ENCODE measurements at places on chromosomes 2 and 18. TPM values are rescaled to one million over a fixed set of nuclear protein-coding genes. Genes with fewer than 3 reads are reported as not detected.

DNA sequence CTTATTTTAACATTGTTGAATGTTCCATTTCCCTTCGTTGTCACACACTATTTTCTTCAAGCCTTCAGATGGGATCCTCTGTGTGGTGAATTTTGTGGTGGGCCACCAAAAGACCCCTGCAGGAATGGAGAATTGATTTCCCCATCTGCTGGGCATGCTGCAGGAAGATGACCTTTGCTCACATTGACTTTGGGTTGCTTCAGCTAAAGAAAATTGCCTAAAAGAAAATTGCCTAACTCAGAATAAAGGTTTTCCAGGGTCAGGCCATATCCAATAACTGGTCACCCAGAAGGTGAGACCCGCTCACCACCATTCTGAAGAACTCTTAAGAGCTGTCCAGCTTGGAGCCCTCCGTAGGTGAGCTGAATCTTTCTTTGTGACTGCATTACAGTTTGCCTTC, 192.5 kb downstream of the CDH7 start:
- DNase-seq = no peak

- no peak for DNase-seq
Measured at GRCh38 chr2:157989227-157989626, 112.4 kb upstream of the UPP2 start.

DNA sequence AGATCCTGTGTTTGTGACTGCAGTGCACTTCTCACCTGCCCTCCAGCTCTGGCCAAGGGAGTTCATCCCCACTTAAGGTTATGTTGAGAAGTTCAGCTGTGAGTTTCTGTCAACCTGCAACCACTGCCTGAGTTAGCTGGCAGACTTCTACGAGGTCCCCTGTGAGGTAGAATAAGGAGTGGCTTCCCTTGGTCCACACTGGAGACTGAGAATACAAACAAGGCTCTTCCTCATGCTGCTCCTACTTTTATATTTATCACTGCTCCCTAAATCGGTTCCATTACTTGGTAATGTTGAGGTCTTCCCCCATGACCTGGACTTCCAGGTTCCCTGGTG, 353.2 kb upstream of the CWC22 start:
- no peak for DNase-seq

Gene LRRC30
- total RNA-seq = not detected

Gene COL4A4
- 0.11 TPM for total RNA-seq

- DNase-seq = no peak
Measured at GRCh38 chr2:6139916-6140315, 447.7 kb downstream of the SOX11 start.

GRCh38 chr2:178229927-178230326, 35.6 kb downstream of the OSBPL6 start:
- DNase-seq = no peak

DNA sequence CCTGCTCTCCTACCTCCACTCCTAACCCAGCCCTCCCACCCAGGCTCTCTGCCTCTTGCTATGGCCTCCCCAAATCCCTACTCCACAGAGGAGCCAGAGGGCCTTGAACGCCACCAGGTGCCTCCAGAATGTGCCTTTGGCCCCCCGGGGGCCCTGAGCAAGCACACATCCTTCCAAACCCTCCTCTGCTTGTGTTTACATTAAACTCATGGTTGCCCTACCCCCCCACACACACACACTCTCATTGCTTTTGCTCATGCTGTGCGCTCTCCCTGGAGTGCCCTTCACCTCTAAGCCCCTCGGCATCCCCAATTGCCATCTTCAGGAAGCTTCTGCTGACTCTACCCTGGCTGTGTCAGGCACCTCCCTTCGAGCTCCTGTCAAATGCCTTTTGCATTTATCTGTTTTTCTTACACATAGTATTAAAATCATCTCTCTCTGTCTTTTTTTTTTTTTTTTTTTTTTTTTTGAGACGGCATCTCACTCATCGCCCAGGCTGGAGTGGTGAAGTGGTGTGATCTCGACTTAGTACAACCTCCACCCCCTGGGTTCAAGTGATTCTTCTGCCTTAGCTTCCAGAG, 16.3 kb upstream of the TET3 start:
- DNase-seq = no peak

GRCh38 chr2:105857076-105857740, 112.5 kb downstream of the NCK2 start:
- DNase-seq = no peak

Gene C2orf72
- 0.77 TPM for total RNA-seq

DNA sequence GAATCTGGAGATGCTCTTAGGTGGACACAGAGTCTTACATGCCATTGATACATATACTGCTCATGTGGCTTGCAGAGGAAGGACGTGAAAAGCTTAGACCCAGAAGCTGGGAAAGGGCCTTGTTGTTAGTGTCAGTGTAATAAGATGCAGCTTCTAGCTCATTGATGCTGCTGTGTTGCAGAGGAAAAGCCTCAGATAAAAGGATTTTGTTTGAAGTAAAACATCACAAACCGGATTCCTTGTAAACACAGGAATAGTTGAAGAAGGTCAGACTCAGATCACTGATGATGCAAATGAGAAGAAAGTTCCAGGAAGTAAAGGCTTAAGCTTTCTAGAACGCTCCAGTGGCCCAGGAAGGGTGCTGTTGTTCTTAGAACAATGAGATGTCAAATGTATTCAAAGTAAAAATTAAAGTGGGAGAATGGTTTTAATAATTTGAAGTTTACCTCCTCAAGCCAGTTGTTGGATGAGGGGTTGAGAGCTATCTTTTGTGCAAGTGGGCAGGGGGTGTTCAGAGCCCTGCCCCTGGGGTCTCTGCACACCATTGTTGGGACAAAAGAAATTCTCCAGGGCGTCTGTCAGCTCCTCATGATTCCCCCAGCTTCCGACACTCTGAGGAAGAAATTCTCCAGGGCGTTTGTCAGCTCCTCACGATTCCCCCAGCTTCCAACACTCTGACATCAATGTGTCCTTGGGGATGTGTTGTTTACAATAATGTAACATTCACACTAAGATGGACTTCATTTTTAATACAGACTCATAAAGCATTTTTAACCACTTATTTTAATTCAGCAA, 61.3 kb upstream of the CHMP1B start:
- DNase-seq = no peak

Measured in mesothelial cell of epicardium (in vitro differentiated cells).